ENCODE measurements at places on chromosomes 4 and X.

GRCh38 chr4:73505567-73505966 lies 24.0 kb downstream of the AFM start:
- DNase-seq = no peak

- DNase-seq = no peak
Observed at GRCh38 chr4:107279733-107280132, 243.6 kb upstream of the DKK2 start.

- no peak for DNase-seq
Observed at GRCh38 chr4:154958621-154959358, 177.7 kb downstream of the RBM46 start.

- DNase-seq = no peak
Observed at GRCh38 chr4:153936121-153936520, 147.2 kb upstream of the SFRP2 start.

DNA sequence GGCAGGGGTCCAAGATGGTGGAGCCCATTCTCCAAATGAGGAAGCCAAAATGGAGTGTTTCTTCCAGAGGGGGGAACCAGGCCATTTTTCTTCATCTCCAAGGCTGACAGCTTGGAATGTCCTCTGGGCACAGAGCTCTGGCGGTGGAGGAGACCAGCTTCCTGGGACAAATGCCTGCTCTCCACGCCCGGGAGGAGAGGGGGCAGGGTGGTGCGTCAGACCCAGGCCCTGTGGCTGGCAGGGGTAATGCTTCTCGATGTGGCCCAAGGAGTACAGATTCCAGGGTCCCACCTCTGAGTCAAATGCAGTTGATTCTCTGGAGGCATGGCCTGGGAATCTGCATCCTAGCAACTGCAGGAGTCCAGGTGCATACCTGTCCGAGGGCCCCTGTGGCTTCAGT lies 44.6 kb upstream of the ADRA2C start:
- DNase-seq = no peak

DNA sequence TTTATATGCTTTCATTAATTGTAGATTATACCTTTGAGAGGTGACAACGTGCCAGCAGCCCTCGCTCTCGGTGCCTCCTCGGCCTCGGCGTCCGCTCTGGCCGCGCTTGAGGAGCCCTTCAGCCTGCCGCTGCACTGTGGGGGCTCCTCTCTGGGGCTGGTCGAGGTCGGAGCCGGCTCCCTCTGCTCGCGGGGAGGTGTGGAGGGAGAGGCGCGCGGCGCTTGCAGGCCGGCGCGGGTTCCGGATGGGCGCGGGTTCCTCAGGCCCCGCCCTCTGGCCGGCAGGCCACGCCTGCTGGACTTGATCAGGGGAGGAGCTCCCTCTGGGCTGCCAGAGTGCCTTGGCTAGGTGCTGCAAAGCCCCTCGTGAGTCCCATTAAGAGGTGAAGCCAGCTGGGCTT lies 321.1 kb upstream of the PCDH18 start:
- no peak for DNase-seq

GRCh38 chr4:69849297-69849696 lies 10.6 kb downstream of the SULT1E1 start:
- no peak for DNase-seq

GRCh38 chr4:74021601-74022000 lies 16.9 kb downstream of the CXCL3 start:
- DNase-seq = no peak

DNA sequence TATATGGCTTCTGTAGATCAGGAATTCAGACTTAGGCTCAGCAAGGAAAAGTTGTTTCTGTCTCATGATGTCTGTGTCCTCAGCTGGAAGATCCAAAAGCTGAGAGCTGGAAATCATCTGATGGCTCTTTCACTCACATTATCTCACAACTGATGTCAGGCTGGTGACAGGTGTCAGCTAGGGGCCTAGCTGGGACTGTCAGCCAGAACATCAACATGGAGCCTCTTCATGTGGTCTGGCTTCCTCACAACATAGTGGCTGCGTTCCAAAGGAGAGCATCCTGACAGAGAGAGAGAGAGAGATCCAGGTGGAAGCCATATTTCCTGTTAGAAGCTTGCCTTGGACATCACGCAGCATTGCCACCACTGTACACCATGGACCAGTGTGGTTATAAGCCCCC lies 10.6 kb upstream of the INTS6L start:
- no peak for DNase-seq

DNA sequence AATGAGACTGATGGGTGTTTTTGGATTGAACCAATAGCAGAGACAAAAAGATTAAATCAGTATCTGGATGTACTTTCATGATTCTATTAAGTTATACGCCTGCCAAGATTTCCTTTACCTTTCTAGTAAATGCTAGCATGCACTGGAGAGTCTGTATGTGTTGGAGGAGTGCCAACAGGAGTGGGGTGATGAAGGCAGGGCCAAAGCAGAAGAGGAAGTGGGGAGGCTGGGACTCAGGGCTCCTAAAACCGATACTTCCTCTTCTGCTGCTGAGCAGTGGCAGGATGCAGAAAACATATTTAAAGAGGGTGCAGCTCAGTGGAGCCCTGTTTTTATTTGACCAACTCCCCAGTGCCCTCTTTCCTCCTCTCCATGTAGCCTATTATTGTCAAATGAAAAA lies 5.6 kb downstream of the CYSLTR1 start:
- peak; percentile 33 for DNase-seq

- DNase-seq = no peak
Observed at GRCh38 chr4:27148211-27148895, 287.7 kb downstream of the STIM2 start.

DNA sequence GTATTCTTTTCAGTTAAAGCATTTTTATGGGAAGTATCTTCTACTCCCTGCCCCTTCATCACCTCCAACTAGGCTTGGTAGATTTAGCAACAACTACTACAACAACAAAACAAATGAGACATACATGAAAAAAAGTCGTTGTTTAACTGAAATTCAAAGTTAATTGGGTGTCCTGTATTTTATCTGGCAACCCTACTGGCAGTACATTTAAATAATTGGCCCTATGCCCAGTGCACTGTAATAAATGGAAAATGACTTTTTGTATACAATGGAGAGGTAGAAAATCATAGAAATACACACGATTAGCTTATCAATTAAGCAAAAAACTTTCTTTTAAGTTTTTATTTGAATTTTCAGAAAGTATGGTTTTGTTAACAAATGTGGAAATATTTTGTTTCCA lies 21.4 kb upstream of the CLGN start:
- no peak for DNase-seq

DNA sequence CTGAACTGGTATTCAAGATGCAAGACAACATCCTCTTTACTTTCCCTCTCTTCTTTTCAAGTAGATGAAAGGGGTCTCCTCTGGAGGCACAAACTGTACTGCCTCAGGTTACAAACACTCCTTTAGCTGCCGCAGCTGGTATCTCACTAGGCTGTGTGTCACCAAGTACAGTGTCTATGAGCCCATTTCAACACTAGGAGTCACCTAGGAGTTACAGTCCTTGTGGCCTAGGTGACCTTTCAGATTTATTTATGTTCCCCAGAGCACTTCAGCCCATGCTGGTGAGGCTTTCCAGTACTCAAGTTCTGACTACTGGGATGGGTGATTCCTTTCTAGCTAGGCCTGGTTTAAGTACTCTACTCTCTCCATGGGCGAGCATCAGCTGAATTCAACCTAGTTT lies 32.4 kb upstream of the TMLHE start:
- DNase-seq = no peak

DNA sequence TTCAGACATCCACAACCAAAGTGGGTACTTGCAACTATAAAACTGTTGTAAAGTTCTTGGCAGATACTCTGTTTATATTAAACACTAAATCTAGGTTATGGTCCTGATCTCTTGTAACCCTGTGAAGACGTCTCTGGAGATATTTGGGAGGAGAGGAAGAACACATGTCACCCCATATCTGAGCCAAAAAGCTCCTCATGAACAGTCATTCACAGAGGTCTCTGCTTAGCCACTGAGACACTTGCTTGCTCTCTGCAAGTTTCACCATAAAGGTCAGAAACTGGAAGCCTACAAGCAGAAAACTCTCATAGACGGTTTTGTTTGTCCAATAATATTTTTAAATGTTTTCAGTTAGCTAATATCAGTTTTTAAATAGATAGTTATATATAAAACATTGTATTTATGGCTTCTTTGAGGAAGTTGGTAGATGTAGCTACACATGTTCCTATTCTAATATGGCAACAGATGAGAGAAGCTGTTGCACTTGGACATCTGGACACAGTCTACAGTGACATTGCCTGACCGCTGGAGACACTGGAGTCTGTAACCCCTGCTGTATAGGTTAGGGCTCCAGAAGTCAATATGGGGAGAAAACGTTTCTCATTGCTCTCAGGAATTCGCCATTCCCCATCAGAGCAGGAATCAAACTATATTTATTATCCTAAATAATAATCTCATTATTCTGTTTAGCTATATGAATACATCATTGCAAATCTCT lies 73.6 kb downstream of the C4orf46 start:
- DNase-seq = no peak

- peak; percentile 38 for DNase-seq
Observed at GRCh38 chr4:6892190-6892908, 17.3 kb upstream of the TBC1D14 start.

- DNase-seq = no peak
Observed at GRCh38 chr4:73944061-73944875, 37.6 kb downstream of the PF4 start.

DNA sequence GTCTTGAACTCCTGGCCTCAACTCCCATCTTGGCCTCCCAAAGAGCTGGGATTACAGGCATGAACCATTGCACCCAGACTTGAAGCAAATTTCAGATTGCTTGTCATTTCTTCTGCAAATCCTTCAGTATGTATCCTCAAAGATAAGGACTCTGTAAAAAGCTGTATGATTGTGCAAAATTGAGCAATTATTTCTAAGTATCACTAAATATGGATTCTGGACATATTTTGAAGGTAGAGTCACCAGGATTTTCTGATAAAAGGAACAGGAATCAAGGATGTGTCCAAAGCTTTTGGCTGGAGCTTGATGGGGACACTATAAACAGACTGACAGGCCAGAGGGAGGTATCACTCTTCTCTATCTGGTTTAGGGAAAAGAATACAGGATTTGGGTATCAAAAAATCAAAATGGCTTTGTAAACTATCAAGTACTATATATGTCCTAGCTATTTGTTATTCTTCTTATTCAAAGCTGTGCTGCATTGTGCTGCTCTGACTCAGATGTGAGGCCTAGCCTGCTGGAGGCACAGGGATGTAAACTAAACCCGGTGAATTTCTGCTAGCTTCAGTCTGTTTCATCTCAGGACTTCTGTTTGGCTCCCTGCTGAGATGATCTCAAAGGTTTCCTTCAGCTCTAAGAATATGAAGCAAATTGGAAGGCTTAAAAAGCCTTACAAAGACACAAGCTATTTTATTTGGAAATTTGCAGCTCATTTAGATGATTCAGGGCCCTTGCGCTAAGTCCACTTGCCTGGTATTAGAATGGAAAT lies 8.3 kb downstream of the RPS4X start:
- no peak for DNase-seq

DNA sequence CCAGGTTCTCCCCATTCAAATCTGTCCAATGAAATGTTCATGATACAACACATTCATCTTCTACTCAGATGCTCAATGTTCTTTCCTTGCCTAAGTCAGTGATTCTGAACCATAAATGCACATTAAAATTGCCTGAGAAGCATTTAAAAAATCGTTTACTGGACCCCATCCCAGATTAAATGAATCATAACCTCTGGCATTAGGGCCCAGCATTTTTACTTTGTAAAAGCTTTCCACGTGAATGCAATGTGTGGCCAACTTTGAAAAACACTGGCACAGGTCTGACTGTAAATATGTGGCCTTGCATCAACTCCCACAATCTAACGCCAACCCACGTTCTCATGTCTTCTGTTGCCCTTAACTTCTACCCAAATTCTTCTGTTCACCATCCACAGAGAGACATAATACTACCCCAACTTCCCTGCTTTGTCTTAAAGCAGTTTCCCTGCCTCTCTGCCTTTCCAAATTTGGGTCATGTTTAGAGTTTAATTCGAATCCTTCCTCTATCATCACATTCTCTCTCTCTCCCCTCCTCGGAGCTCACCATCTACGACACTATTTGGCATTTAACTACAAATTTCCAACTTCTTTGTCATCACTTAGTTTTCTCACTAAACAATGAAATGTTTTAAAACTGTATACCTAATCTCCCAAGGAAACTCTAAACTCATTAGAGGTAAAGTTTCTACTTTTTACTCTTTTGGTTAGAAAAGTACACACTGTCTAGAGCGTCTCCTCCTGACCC lies 78.7 kb downstream of the PRKG2 start:
- DNase-seq = no peak

DNA sequence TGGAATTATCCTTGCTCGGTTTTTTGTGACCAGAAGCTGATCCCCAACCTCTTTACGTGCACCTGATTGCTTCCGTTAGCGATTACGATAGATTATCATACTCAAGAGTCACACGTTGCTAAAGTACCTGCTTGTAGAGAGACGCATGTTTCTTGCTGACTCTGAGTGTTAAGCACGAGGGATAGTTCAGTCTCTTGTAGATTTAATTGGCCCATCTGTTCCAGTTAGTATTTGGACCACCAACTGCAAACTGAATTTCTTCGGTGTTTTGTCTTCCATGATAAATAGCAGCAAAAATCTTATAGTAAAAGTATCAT lies 516 bp upstream of the COX18 start:
- DNase-seq = no peak

- peak; percentile 34 for DNase-seq
Observed at GRCh38 chr4:176277162-176277904, 8.3 kb upstream of the ASB5 start.

- peak; percentile 28 for DNase-seq
Observed at GRCh38 chr4:105666693-105667092, 41.8 kb downstream of the INTS12 start.

DNA sequence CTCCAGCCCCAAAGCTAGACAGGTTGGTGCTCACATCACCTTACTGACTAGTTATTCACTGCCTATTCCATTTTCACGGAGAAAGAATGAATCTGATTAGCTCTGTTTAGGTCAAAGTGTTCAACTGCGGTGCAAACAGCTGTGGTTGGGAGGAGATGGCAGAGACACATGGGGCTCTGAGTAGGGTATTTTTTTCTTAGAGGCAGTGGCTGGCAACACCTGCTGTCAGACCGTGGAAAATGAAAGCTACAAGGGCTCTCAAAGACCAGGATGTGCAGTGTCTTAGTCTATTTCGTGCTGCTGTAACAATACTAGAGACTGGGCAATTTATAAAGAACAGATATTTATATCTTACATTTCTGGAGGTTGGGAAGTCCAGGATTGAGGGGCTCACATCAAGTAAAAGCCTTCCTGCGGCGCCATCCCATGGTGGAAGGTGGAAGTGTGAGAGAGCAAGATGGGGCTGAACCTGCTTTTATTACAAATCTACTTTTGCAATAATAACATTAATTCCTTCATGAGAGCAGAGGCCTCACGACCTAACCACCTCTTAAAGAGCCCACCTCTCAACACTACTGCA lies 10.6 kb downstream of the NYX start:
- DNase-seq = no peak

- no peak for DNase-seq
Observed at GRCh38 chr4:183082053-183082452, 17.0 kb upstream of the WWC2 start.

DNA sequence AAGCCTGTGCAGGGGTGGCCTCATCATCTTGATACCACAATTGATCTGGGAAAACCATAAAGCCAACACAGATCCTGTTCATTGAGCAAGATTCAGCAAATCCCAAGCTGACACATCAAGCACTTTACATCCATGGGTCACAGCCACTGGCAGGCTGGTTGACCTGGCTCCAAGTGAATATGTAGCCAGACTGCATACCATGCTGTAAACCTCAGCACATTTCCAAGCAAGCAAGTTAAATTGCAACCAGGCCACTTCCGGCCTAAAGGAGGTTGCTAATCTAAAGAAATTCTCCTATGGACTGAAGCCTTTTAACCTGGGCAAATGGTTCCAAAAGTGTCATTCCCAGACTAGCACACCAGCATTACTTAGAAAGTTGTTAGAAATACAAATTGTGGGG lies 54.4 kb upstream of the USP26 start:
- DNase-seq = no peak
